Stimulated activated memory B cell treated with anti-CD40 and anti-IgM and Interleukin-4, amounts not matched to agents 10 μg/mL and 1 μg/mL and 100 μg/mL, for 72 hours (primary cell): ENCODE measurements at places on chromosomes 16 and 17.

- no peak for ATAC-seq
These were observed 82.9 kb downstream of the ZNF778 start for GRCh38 chr16:89300311-89300975.

DNA sequence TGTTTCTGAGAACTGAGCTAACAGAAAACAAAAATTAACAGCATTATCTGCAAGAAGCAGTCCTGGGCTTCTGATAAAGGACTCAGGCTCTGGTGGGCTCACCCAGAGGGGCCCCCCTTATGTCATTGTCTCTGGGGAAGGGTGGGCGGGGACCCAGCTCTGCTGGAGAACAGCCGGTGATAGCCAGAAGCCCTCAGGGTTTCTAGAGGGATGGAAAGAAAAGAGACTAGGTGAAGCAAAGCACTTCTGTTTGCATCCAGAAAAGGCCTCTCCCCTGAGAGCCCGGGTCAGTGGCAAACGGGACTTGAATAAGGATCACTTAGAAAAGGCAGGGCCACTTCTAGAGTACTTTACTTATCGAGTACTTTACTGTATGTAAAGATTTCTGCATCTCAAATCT, 7.0 kb upstream of the CDC42EP4 start:
- no peak for ATAC-seq

GRCh38 chr16:1213796-1214372, 11.2 kb downstream of the TPSG1 start:
- no peak for ATAC-seq

DNA sequence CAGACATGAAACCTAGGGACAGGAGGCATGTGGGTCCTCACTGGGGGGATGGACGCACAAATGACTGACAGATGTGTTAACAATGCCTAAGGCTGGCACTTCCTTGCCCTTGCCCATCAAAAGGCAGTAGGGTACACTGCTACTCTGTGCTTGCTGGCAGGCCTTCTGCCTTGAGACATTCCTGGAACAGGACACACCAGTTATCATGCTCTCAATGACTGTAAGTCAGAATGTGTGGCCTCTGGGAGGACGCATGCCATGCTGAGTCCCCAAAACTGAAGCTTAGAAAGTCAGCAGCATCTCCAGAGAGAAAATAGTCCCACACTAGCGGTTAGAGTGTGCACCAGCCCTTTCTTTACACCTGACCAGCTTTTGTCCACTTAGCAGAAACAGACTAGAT, 16.1 kb upstream of the SREBF1 start:
- ATAC-seq = no peak

DNA sequence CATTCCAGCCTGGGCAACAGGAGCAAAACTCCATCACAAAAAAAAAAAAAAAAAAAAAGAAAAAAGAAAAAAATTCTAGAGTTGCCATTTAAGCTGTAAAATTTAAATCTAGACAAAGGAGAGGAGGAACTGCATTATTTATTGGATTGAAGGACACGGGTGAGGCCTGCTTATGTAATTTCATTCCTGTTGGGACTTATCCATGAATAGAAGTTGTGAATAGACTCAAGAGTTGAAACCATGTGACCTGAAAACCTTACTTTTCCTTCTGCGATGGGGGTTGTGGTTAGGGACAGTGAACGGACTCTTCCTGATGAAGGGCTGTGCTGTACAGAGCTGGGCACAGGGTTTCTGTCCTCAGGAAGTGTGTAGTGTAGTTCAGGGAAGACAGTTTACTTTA, 22.5 kb downstream of the BANP start:
- no peak for ATAC-seq

DNA sequence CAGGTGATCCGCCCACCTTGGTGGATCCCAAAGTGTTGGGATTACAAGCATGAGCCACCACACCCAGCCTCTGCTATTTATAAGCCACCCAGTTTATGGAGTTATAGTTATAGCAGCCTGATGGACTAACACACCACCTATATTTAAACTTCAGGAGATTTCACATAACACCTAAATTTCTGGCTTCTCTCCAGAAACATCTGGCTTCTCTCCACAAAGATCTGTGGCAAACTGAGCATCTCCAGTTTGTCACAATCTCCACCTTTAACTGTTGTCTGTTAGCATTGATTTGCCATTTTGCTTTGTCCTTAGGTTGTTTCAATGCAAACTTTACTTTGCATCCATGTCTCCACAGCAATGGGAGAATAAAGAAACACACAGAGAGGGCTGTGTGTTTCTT, 39.6 kb downstream of the GDE1 start:
- no peak for ATAC-seq

DNA sequence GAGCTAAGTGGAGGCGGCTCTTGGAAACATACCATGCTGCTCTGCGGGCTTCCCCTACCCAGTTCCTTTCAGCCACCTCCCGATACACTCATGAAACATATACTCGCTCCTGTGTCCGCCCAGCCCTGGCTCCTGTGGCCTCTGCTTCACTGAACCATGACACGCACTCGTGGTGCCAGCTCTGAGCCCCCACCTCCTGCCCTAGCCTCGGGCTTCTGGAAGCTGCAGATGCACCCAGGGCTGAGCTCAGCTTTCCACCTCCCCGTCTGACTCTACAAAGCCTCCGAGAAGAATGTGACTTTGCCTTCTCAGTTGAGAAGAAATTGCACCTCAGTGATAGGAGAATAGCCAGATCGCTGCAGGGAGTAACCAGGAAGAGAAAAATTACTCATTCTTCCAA, 11.0 kb downstream of the CALB2 start:
- ATAC-seq = no peak

DNA sequence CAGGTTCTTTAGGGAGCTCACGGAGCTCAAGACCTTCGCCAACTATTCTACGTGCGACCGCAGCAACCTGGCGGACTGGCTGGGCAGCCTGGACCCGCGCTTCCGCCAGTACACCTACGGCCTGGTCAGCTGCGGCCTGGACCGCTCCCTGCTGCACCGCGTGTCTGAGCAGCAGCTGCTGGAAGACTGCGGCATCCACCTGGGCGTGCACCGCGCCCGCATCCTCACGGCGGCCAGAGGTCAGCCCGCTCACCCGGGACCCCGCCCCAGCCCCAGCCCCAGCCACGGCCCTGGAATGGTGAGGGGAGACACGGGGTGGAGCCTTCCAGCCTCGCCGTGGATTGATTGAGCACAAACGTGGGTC, 13.5 kb downstream of the SARM1 start:
- peak; percentile 38 for ATAC-seq

GRCh38 chr16:73997971-73998370, 298.6 kb upstream of the PSMD7 start:
- ATAC-seq = no peak

DNA sequence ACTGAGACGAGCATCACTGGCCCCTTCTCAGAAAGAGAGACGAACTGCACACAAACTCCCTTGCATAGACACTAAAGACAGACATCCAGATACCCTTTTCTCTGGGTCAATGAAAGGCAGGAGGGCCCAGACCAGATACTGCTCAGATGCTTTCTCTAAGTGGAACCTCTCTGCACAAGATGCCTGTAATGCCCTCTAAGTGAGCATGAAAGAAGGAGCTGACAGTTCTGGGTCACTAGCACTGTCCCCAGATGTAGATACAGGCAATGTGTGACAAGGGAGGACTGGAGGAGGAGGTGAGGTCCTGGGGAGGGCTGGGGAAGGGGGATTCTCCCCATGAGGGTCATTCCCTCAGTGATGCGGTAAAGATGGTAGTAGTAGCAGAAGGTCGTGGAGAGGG, 501.0 kb upstream of the CDH11 start:
- no peak for ATAC-seq

- no peak for ATAC-seq
These were observed 60.0 kb downstream of the RPTOR start for GRCh38 chr17:80604670-80605010.

- peak; percentile 67 for ATAC-seq
These were observed 2.1 kb upstream of the GPRC5C start for GRCh38 chr17:74429604-74430384.

- no peak for ATAC-seq
These were observed 20.2 kb downstream of the METTL22 start for GRCh38 chr16:8641671-8642070.

- no peak for ATAC-seq
These were observed 59.3 kb upstream of the MRTFB start for GRCh38 chr16:14011846-14012245.

DNA sequence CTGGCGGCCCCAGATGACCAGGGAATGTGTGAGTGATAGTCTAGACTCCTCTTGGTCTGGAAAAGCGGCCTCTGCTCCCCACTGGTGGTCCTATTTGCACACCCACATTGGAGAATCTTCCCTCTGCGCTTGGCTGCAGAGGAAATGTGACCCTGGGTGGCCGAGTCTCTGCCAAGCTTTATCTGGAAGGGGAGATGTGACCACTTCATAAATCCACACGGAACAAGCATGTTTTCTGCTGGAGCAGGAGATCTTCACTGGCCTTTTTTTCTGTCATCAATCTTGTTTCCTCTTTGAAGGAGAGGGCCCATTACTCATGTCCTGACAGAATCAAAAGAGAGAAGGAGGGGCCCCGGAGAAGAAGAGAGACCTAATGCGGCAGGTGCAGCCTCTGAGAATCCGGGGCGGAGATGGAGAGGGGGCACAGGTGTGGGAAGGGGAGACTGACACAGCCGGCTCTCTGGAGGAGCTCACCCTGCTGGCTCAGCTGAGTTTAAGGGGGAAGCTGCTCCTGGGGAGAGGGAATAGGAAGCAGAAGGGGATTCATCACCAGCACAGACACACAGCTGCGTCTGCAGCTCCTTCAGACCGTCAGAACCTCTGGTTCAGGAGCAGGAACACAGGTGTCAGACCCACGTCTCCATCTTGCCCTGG, 116.3 kb downstream of the SOX9 start:
- ATAC-seq = no peak

DNA sequence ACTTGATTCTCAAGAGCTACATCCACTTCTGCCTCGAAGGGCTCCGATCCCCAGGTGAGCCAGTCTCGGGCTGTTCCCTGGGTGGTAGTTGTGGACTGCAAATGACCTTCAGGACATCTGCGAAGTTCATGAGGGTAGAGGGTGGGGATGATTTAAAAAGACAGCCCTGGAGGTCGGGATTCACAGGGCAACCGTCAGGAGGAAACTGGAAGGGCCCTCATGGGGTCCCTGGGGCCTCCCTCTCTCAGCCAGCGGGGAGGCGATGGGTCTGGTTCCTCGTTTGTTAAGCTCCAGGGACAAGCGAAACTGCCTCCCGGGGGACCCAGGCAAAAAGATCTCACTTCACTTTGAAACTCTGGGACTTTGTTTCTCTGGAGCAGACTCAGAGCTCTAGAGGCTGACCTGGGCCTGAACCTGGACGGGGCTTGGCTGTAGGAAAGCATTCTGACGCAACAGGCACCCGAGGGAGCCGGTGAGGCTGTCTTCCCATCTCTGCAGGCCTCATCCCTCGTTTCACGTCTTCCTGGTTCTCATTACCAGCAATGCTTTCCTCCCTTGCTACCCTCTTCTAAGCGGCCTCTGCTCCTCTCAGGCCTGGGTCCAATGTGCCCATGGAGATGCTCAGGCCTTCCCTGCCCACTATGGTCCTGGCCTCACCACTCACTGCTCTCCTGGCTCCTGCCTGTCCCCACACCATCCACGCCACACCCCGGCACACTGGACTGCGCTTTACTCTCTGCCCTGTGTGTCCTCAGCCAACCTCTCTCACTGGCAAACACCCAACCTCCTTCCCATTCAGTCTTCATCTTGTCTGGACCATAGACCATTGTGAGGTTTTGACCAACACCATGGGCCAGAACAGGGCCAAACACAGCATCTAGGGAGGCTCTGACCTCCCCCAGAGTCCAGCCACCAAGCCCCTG, 214.2 kb upstream of the TNRC6C start:
- no peak for ATAC-seq

GRCh38 chr17:72234985-72235384, 114.2 kb downstream of the SOX9 start:
- no peak for ATAC-seq

- ATAC-seq = no peak
These were observed 11.5 kb downstream of the RPGRIP1L start for GRCh38 chr16:53692146-53692545.

DNA sequence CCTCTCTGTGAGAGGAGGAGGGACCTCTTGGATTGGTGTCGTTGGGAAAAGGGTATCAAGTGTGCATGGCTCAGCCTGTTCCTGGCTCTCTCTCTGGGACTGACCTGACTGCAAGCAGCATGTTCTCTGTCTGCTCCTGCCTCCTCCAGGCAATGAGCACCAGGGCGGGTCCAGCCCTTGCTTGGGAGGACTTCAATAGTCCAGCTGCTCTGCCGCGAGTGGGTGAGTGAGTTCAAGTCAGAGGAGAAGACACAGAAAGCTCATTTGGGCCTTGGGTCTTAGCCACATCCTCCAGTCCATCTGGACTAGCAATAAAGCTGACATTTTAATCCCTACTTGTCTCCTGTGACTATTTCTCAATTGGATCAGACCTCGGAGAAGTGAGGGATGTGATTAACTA, 25.2 kb upstream of the TNS4 start:
- ATAC-seq = no peak

- no peak for ATAC-seq
These were observed 10.7 kb downstream of the PROCA1 start for GRCh38 chr17:28700830-28701492.

DNA sequence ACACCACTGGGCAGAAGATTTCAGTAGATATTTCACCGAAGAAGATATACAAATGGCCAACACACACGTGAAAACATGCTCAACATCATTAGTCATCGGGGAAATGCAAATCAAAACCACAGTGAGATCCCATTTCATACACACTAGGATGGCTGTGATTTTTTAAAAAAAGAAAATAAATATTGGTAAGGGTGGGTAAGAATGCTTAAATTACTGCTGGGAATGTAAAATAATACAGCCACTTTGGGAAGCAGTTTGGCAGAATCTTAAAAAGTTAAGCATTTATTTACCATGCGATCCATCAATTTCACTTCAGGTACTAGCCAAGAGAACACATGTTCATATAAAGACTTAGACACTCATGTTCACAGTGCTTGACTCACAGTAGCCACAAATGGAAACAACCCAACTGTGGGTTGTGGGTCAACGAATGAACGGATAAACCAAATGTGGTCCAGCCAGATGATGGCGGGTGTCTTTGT, 6.5 kb upstream of the C16orf74 start:
- ATAC-seq = peak; percentile 24

GRCh38 chr17:48006936-48007709, 30.5 kb downstream of the COPZ2 start:
- no peak for ATAC-seq

DNA sequence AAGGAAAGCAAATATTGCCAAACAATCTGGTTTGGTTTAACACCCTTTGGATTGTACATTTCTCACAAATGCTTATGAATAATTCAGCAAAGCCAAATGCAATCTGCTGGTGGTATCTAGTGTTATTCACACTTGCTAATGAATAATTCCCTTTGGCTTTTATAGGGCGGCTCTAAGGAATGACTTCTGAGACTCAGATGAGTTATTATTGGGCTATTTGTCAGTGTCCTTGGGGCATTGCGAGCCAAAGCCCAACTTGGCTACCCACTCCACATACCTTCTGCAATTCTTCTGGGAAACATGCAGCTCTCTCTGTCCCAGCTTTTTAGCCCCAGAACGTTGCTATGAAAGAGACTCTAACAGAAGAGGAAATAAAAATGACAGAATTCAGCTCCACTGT, 41.1 kb downstream of the FTO start:
- no peak for ATAC-seq

DNA sequence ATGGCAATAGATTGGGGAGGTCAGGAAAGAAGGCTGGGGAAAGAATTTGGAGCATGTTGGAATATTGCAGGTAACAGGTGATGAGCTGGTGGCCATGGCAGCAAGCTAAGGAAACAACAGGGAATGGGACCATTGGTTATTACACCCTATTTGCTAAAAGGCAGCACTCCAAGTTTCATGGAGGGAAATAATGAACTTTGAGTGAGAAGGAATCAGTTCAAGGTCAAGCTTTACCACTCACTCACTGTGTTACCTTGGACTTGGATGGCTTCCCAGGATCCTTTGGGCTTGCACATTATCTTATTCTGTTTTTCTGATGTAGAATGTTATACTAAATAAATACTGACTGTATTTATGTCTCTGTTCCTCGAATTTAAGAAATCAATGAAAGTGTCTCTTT, 792.8 kb upstream of the CDH8 start:
- no peak for ATAC-seq
